ENCODE measurements at places on chromosomes 7 and 10.
A peak's percentile ranks its signal among the peaks of the same experiment; 100 is the strongest.

DNA sequence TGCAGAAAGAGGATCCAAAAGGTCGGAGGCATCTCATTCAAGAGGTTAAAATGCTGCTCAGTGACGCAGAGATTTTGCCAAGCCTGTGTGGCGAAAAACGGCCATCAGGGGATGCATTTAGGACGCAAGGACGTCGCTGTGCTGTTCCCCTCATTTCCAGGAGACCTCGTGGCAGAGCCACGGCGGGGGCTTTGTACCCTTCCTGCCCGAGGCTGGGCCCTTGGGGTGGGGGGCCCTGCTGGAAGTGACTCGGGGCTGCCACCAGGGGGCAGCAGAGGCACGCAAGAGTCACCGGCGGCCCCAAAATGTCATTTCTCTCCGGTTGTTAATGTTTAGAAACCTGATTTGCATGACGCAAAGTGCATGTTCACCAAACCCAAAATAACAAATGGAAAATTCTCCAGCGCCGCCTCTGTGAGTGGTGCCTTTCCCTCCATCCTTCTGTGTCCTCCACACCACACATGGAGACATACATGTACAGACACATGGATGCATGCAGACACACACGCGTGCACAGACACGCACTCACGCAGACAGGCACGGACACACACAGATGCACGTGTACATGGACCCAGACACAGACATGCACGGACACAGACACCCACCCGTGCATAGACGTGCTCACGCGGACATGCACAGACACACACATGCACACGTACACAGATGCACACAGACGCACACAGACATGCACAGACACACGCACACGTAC lies 51.0 kb upstream of the NKX6-2 start:
- DNase-seq: peak; percentile 60

GRCh38 chr7:114874170-114874569 lies 47.7 kb upstream of the MDFIC start:
- DNase-seq: no peak

GRCh38 chr10:45580371-45581215 lies 92.0 kb downstream of the ZFAND4 start:
- peak; percentile 68 for DNase-seq

DNA sequence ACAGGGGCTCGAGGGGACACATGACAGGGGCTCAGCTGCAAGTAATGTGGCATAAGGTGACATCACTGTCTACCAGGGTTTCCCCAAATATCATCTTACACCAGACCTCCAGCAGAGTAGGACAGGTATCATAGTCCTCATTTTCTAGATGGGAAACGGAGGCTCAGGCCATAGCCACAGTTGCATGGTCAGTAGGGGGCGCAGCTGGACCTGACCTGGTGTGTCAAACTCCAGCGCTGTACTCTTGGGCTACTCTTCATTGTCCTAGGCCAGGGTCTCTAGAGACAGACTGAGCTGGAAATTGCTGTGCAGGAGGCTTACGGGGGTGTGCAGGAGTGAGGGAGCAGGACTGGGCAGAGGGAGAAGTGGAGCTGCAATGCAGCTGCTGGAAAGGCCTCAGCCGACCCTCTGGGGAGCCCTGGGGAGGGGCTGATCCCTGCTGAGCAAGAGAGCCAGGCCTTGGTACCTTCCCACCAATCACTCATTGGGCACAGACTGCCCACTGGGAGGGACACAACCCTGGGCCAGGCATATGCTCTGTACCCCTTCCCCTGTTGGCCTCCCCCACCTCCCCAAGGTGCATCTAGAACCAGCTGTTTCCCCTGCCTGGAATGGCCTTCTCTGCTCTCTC lies 89.9 kb downstream of the CDH23 start:
- no peak for DNase-seq

DNA sequence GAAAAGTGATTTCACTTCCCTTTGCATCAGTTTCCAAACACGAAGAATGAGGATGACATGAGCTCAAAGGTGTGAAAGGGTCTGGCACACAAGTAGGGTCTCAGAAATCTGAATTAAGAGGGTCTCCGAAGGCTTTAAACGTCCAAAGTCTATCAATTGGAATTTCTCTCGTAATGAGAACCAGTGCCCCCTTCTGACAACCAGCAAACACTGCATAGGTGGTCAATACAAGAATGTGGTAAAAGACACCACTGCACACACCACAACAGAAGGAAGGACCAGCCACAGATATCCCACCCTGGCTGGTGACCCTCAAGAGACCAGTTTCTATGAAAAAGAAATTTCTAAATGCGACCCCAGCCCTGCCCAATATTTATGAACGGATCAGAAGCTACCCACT lies 78.1 kb downstream of the CALN1 start:
- no peak for DNase-seq

DNA sequence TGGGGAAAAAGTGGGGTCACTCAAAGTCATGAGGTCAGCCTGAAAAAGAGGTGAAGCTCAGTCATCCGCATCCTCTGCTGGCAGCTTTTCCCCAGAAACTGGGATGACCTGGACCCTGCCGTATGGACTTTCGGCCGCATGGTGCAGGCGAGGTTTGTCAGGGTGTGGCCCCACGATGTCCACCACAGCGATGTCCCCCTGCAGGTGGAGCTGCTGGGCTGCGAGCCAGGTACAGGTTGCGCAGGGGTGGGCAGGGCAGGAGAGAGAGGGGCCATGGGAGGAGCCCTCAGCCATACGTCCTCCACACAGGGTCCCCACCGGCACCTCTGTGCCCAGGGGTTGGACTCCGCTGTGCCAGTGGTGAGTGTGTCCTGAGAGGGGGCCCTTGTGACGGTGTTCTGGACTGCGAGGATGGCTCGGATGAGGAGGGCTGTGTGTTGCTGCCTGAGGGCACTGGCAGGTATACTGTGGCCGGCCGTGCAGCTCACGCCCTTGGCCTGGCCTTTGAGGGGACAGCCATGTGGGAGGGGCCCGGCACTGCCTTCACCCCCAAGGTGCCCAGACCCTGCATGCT lies 23.0 kb upstream of the ZNF467 start:
- DNase-seq: no peak

DNA sequence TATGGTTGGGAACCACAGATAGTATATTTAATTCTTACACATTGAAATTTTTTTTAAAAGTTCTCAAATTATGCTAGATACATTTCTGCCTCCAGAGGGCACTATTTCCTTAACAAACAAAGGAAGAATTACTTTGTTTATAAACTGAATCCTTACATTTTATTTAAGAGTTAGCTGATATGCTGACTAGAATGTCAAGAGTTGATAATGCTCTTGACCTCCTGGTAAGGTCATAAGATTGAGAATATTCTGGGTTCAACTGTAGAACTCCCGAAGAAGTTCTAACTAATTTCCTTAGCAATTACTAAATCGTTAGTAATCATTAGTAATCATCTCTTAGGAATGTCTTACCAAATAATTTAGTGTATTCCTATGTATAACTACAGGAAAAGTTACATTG lies 95.3 kb upstream of the CYP26C1 start:
- DNase-seq: no peak

DNA sequence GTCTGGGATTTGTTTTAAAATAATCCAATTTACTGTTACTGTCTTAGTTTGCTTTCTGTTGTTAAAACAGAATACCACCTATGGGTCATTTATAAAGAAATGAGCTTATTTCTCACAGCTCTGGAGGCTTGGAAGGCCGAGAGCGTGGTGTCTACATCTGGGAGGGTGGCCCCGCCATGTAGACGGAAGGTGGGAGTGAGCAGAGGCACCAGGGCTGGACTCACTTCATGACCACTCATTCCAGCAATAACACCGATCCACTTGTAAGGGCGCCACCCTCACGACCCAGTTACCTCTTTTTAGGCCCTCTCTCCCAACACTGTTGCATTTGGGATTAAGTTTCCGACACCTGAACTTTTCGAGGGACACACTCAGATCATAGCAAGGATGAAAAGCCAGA lies 36.2 kb upstream of the CFAP46 start:
- peak; percentile 37 for DNase-seq

DNA sequence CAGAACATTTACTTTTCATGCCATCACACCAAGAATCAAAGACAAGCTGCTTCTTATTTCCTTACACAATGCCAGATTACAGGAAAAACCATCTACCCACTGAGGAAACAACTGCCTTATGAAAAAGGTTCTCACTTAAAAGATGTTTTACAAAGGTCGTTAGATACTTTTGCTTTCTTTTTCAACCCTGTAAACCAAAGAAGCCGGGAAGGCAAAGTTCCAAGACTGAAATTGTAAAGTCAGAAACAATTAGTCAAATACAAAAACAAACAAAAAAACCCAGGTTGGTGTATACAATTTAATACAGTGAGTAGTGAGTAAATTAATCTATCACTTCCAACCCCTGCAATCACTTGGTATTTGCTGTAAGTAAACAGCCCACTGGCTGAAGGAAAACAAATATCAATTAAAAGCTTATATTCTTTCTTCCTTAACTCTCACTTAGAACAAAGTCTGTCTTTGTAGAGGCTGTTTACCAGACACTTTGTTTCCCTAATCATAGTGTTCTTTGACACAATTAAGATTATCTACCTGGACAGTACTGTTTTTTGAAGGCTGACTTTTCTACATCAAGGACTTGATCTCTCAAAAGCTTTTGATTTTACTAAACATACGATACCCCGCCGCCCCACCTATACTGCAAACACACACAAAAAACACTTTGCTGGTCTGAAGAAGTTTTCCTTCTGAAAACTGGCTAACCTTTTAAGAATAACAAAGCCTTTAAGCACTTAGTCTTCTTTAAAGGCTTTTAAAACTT lies 18.1 kb downstream of the ERLIN1 start:
- no peak for DNase-seq

GRCh38 chr7:138603549-138604318 lies 97.4 kb downstream of the SVOPL start:
- no peak for DNase-seq

- no peak for DNase-seq
These were observed 4.3 kb downstream of the LIPN start for GRCh38 chr10:88764110-88764509.

- DNase-seq: no peak
These were observed 8.8 kb downstream of the HSPA12A start for GRCh38 chr10:116733566-116733965.

GRCh38 chr10:27948186-27948585 lies 50.7 kb downstream of the ODAD2 start:
- DNase-seq: no peak

GRCh38 chr10:95964756-95965155 lies 57.0 kb downstream of the CC2D2B start:
- DNase-seq: no peak

All from activated naive CD4-positive, alpha-beta T cell treated with anti-CD3 and anti-CD28 coated beads, Interleukin-2, amount 50 U/mL, for 72 hours (primary cell).